ENCODE measurements at places on chromosomes 7 and 10. TPM values are rescaled to one million over a fixed set of nuclear protein-coding genes. Genes with fewer than 3 reads are reported as not detected.
A peak's percentile ranks its signal among the peaks of the same experiment; 100 is the strongest.

DNA sequence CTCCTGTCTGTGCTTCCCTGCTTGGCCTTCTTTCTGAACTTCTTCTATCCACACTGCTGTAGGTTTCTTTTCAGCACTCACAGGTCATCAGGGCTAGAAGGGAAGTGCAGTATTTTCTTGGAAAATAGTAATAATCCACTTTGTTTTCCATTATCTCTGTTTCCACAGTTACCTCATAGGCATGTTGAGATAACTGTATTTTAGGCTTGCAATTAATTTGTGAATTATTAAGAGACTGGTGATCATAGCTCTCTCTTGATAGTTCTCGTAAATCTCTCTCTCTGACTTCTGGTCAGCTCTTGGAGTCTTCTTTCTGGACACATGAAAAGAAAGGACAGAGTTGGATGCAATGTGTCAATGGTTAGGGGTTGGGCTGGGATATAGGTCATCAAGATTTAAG is 243.6 kb upstream of the IGFBP3 start:
- no peak for DNase-seq

DNA sequence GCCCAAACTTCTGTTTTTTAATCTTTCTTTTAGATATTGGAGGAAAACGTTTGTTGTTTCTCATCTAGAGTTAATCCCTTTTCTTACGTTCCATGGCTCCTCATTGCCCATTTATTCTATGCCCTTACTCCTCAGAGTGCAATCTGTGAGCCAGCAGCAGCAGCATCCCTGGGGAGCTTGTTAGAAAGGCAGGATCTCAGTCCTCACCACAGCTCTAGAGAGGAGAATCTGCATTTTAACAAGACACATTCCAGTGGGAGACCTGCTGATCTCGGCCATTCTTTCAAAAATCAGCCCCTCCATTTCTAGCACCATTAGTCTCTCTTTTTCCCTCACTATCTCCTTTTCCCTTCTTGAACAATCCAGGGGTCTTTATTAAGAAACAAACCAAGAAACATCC is 84.4 kb upstream of the NOBOX start:
- DNase-seq = no peak

DNA sequence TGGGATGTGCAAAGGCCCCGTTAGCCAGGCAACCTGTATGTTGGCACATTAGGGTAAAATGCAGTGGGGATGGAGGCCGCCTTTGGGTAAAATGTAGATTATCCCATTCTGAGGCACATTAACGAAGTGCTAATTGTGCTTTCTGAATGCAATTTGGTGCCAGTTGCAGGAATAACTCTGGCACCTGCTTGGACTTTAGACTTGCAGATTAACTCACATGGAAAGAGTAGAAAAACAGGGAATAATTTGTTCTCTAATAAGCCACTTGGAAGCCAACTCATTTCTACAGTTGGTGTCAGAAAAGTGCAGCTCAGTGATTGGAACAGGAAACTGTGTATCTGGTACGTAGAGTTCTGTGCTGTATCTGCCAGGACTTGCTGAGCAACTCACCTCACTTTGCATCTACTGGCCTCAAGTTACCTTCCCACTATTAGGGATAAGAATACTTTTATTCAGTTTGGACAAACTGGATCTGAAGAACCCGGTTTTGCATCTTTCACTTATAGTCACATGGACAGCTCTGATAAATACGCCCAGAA is 377.4 kb upstream of the PODXL start:
- DNase-seq = no peak

GRCh38 chr10:118045837-118046394 is 825 bp downstream of the RAB11FIP2 start:
- peak; percentile 61 for DNase-seq

- no peak for DNase-seq
Measured at GRCh38 chr10:84534168-84534567, 205.8 kb downstream of the CCSER2 start.

DNA sequence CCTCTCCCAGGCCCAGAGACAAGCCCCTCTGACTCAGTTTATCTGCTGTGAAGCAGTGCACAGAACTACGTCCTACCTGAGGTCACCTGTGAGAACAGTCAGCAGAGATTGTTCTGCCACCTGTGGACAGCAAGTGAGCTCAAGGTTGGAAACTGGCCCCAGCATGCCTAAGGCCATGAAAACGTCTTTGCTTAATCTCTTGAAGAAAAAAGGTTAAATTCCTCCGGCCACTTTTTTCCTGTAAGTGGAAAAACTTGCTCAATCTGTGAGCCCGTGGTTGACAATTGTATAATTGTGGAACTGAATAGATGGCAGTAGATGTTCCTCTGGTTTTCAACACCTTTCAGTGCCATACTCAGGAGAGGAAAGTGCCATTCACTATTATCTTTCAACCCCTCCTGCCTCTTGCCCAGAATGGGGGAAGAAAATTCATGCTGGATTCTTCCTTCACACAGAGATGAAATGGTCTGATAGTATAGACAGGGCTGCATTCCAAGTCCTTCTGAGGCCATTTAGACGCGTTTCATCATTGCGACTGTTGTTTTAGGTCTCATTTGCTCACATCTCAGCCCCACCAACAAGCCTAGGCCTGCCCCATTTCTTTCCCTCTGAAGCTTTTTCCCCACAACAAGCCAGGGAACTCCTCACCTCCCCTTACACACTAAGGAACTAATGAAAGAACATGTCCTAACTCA is 292.9 kb downstream of the FZD1 start:
- no peak for DNase-seq

GRCh38 chr7:114663502-114663901 is 248.9 kb downstream of the FOXP2 start:
- DNase-seq = no peak

DNA sequence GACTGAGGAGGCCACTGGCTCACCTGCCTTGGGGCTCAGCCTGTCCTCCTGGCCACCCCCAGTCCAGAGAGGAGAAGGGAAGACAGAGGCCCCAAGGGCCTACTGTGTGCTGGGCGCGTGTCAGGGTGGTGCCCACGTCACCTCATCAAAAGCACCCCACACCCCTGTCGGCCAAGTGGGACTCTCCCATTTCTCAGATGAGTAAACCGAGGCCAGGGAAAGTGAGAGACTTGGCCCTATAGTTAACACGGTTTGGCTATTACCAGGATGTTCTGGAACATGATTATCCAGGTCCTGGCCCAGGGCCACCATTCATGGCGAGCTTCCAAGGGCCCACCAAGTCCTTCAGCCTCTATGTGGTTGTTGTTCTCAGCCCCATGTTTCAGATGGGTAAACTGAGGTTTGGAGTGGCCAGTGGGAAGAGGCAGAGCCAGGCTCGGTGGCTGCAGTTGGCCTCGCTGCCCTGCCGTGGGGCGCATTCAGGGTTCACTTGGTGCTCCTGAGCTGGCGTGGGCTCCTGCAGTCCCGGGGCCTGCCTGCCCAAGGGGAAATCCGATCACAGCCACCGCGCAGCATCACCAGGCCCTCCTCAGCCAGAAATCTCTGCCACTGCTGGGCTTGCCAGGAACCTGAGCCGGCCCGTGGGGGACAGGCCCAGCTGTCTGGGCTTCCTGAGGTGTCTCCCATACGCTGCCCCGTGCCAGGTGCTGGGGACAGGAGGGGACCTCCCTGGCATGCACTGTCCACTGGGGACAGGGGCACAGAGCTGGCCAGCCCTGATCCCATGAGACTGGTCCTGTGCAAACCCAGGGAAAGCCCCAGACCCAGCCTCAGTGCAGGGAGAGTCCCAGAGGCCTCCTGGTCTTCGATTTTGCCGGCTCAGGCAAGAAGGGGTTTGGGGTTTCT is 117.7 kb upstream of the TNRC18 start:
- DNase-seq = no peak

DNA sequence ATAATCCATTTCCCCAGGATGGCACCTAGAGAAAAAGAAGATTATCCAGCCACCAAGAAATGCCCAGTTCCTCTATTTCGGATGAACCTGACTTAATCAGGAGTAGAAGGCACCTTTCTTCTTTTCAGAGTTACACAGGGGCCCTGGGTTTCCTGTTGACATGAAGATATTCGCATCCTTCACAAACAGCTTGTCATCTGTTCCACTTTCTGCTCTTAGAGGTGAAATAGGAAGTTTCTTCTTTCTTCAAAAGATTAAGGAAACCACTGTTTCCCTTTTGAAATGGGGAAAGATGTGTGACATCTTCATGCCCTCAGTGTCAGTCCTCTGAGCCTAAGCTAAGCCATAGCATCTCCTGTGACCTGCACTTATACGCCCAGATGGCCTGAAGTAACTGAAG is 39.1 kb upstream of the RAB18 start:
- no peak for DNase-seq

DNA sequence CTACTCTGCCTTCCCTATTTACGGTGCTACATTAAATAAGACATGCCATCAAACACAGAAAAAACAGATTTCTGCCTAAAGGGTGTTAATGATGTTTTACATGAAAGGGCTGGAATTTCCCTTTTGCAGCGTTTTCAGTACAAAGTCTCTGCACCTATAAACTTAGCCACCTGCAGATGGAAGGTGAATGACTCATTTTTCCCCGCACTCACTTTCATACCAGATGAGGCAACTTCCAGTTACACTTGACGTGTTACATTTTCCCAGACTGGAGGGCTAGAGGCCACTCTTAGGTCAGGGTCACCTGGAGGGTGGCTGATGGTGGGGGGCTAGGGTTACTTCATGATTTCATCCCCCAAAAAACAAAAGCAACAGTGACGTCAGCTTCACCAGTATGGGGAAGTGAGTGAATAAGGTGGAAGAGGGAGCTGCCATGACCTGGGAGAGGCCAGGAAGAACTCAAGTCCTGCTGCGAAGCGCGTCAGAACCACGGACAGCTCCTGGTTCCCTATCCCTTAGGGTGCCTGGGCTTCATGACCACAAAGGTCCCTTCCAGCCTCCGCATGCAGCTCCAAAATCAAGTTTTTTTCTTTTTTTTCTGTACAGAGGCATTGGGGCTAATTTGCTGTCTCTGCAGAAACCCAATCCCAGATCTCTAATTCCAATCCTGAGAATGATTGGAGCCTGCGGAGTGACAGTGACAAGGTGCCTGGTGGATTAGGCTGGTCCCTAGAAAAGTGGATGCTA is 94.0 kb downstream of the ADARB2 start:
- peak; percentile 17 for DNase-seq

GRCh38 chr7:16644636-16645592 is 640 bp downstream of the ANKMY2 start:
- peak; percentile 75 for DNase-seq

GRCh38 chr10:72932259-72933015 is 22.2 kb downstream of the PLA2G12B start:
- DNase-seq = no peak

DNA sequence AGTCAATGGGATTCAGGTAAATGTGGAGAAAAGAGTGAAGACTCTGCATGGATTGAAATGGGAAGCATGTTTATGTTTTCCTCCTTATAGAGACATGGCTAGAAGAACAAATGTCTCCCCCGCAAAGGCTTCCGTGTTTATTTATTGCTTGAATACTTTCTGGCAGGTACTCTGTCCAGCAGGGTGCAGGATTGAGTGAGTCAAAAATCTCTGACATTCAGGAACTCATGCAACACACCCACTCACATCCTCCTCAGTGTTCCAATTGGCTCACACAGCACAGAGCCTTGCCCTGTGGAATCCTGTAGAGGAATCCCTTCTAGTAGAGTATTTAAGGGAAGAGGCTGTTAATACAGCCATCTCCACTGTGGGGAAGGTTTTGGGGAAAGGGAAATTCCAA is 290.3 kb upstream of the VWC2 start:
- DNase-seq = no peak

- DNase-seq = peak; percentile 88
Measured at GRCh38 chr7:116671681-116672595, at the start of gene MET. Gene MET (plus strand): TSS chr7:116672196. CDS start chr7:116699085, 26,889 bp downstream.

- no peak for DNase-seq
Measured at GRCh38 chr7:128731184-128731583, 8.0 kb upstream of the CALU start.

- DNase-seq = no peak
Measured at GRCh38 chr7:129122751-129123509, 21.6 kb upstream of the TSPAN33 start.

DNA sequence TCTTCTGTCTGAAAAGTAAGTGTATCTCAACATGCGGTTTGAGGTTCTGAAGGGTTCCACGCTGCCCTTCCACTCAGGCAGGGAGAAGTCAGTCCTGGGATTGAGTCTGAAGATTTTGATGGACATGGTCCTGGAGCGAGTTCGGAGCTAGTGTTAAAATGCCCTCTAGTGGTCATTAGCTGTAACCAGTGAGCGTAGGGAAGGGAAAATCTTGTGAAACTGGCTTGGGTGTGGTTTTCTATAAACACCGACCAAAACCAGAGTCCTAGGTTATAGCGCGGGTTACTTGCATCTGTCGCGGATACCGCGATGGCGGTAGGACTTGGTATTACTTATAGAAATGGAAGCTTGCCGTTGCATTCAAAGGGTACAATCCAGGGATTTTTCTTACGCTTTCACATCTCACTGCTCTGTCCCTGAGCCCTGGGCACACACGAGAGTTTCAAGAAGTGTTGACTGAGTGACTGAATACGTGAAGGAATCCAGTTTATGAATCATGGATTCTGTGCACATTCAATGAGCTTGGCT is 348.2 kb upstream of the C7orf33 start:
- peak; percentile 44 for DNase-seq

DNA sequence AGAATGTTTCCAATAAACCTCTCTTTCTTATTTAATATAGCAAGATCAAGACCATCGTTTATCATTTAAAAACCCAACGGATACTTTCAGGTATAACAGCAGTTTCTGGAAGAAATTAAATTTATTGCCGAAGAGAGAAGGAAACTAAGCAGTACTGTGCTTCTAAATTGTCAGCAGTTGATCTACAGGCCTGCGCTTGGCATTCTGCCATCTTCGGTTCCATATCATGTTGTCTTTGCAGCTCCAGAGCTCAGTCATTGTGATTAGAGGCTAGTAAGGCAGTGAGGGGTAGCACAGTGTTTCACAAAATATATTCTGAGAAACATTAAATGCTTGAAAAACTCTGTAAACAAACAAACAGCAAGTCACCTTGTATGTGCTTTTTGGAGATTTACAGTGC is 301.3 kb downstream of the REEP3 start:
- DNase-seq = no peak

DNA sequence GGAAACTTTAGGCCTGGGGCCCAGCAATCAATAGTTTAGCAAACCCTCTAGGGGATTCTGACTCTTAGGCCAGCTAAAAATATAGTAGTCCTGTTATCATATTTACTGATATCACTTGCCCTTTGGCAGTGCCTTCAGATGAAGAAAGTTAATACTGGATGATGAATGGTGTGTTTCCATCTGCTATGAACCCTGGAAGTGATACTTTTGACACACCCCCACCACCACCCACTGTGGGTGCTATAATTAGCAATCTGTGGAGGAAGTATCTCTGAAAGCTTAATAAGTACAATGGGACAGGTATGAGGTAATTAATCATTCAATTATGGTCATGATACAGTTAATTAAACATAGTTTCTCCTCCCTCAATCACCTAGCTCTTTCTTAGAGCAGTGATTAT is 90.4 kb upstream of the LRRTM3 start:
- DNase-seq = no peak

The FEZF1 gene
- not detected for total RNA-seq

The NPTX2 gene
- 4.8 TPM for total RNA-seq

The PKD2L1 gene
- total RNA-seq = not detected

The CDC14C gene
- total RNA-seq = not detected

The STRIP2 gene
- 6.4 TPM for total RNA-seq

The RBM48 gene
- 9.2 TPM for total RNA-seq

The LIPN gene
- total RNA-seq = not detected

The IGFBP1 gene
- total RNA-seq = not detected

The TAS2R4 gene
- total RNA-seq = 0.12 TPM

The PRLHR gene
- not detected for total RNA-seq
